ENCODE measurements at places on chromosomes 1 and 21. TPM values are rescaled to one million over a fixed set of nuclear protein-coding genes. Genes with fewer than 3 reads are reported as not detected.

Gene CYP4Z1
- total RNA-seq, result not detected

Gene PHACTR4
- total RNA-seq, result 24.8 TPM

Gene HHIPL2
- total RNA-seq, result not detected

Gene NBL1
- 29.8 TPM for total RNA-seq

Gene GSTM5
- not detected for total RNA-seq

GRCh38 chr1:43292679-43293078 lies 7.3 kb upstream of the C1orf210 start:
- peaks cover 4% of the 10 kb centered on the region for H3K27me3 ChIP-seq
- DNase-seq, result no peak
- no peak overlapping the region for H3K27ac ChIP-seq
- H3K4me3 ChIP-seq, result no peak overlapping the region

DNA sequence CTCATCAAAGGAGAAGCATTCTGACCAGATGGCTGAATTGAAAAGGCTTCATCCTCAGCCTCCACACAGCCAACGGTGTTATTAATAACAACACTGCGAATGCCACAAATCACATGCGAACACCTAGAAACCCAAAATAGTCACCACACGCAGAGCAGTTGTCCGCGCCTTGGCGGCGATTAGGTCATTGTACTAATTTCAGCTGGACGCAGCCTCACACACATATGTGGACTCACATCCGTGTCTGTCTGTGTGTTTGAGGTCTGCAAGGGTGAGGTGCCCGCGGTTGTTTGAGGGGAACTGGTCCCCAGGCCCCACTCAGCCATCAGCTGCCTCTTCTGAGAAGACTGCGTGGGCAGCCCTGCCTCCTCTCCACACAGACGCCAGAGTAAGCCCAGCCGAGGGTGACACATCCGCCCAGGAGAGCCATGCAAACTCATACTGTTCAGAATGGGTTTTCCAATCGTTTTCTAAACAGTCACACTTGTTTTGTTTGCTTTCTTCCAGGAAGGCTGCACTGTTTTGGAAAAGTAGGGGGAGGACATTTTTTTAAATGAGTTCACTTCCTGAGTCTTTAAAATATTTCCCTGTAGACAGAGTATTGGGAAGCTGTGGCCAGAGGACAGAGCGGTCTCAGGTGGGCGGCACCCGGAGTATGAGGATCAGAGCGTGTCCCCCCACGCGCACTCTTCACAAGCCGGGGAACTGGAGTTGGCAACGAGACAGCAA lies 53.4 kb downstream of the TOMM20 start:
- peak; percentile 75 for DNase-seq
- H3K36me3 ChIP-seq, result no peaks in the 10 kb centered on the region
- peaks cover 37% of the 10 kb centered on the region for H3K4me1 ChIP-seq
- H3K27ac ChIP-seq, result peak overlapping the region; percentile 91
- H3K4me3 ChIP-seq, result peak overlapping the region; percentile 51

DNA sequence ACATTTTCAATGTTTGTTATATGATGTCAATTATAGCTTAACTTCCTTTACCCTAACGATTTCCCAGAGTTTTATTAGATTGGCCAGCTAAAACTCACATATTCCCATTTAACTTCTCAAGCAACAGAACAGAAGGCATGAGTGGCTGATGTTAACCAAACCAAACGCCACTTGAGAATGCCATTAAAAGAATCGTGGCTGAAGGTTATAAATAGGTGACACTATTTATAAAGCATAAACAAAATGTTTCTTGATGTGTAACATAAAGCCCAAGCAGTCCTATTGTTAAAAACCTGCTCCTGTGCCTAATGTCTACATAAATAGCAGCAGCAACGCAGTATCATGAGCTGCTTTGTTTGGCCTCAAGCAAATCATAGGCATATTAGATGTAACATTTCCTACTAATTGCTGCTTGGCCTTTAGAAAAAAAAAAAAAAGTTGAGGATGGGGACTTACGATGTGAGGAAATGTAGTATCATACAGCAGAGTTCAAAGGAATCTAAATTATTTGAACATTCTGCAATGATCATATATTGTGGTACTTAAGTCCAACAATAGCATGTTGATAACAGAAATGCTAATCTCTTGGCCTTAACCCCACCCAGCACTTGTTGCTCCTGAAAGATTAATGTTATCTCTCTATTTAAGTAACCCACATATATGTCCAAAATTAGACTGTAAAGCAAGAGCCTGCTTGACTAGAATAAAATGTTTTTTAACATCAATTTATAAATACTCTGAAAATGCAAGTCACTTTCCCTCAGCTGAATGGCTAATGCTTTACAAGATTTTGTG lies 106.0 kb downstream of the ESRRG start:
- no peaks in the 10 kb centered on the region for H3K27me3 ChIP-seq
- no peaks in the 10 kb centered on the region for H3K36me3 ChIP-seq
- no peak overlapping the region for H3K4me3 ChIP-seq

DNA sequence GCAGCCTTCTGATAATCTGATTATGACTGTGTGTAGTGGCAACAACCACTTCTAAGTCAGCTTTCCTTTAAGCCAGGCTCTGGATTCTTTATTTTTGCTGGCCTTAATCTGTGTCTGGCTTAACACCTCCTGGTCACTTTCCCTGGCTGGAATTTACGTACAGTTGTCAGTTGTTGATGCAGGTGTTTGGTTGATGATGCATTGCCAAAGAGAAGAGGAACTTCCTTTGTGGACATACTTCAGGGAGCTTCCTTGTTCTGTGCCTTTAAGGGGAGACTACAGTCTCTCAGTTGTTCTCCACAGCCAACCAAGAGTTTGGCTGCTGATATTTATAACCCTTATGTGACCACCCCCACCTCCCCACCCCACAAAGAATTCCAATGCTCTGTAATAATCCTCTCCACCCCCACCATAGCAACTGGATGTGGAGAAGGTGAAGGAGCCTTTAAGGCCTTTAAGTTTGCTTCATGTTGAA lies 96.0 kb upstream of the BMP8A start:
- H3K27ac ChIP-seq, result no peak overlapping the region
- peaks cover 80% of the 10 kb centered on the region for H3K4me1 ChIP-seq
- H3K36me3 ChIP-seq, result peaks cover 53% of the 10 kb centered on the region
- no peak overlapping the region for H3K4me3 ChIP-seq
- no peak for DNase-seq

DNA sequence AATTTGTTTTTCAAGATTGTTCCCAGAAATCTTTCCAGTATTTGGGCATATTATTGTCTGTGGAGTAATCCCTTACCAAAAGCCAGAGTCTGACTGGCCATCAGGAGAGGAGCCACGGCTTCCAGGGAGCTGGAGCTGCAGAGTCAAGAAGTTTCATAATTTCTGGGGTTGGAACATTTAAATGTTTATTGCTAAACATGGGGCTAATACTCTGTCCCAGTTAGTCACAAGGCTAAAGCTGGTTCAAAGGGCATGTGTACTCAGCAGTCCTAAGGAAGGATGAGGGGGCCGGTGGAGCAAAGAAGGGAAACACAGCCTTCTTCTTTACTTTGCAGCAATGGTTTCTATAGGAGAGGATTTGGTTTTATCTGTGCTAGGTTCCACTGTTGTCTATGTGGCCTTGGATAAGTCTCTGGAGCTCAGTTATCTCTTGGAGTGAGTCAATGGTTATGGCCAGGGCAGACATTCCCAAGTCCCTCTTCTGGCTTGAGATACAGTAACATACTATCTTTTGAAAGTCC lies 9.5 kb downstream of the DENND2D start:
- H3K36me3 ChIP-seq, result peaks cover 100% of the 10 kb centered on the region
- H3K27ac ChIP-seq, result no peak overlapping the region
- DNase-seq, result no peak

- H3K36me3 ChIP-seq, result peaks cover 83% of the 10 kb centered on the region
- no peaks in the 10 kb centered on the region for H3K4me1 ChIP-seq
- no peaks in the 10 kb centered on the region for H3K27me3 ChIP-seq
Measured at GRCh38 chr1:40462956-40463590, 12.8 kb downstream of the ZFP69B start.

DNA sequence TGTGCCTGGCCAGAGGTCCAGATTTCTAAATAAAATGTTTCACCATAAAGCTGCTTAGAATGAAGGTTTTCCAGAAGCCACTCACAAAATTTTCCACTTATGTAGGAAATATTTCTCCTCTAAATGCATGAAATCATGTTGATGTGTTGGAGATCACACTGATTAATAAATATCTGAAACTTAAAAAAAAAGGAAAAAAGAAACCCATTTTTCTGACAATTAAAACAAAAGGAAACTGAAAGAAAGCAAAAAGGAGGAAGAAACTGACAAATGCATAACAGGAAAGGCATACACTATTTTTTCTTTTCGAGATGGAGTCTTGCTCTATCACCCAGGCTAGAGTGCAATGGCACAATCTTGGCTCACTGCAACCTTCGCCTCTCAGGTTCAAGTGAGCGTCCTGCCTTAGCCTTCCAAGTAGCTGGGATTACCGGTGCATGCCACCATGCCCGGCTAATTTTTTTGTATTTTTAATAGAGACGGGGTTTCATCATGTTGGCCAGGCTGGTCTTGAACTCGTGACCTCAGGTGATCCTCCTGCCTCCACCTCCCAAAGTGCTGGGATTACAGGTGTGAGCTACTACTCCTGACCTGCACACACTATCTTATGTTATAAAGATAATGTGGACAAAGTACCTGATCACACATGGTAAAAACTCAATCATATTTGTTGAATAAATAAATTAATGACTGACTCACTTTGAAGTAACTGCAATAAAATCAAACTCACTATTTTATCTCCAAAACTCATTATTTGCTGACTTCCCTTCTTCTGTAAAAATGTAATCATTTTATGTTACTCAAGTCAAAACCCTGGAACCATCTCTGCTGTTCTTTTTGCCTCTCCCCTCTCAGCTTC lies 149.8 kb upstream of the NR5A2 start:
- no peak overlapping the region for H3K27ac ChIP-seq
- no peaks in the 10 kb centered on the region for H3K36me3 ChIP-seq
- peaks cover 5% of the 10 kb centered on the region for H3K27me3 ChIP-seq
- DNase-seq, result no peak
- no peaks in the 10 kb centered on the region for H3K4me1 ChIP-seq
- H3K4me3 ChIP-seq, result no peak overlapping the region

DNA sequence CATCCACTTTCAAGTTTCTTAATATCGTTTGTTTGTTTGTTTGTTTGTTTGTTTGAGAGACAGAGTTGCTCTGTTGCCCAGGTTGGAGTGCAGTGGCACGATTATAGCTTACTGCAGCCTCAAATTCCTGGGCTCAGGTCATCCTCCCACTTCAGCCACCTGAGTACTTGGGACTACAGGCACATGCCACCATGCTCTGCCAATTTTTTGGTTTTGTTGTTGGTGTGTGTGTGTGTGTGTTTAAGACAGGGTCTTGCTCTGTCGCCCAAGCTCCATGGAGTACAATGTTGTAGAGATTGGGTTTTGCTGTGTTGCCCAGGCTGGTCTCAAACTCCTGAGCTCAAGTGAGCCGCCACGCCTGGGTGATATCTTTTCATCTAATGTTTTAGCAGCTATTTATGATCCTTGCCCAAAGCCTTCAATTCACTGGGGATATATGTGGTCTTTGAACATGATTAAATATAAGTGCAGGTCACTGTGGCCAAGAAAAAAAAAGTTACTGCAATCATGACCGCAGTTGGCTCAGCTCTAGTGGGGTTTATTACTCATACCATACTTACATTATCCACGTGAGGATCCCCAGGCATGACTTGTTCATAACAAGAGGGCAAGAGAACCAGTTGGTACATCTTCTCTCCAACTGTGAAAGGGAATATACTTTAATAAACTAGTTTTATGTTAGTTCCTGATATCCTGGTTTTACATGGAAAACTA lies 8.0 kb downstream of the RRP1B start:
- no peak overlapping the region for H3K4me3 ChIP-seq
- peaks cover 43% of the 10 kb centered on the region for H3K4me1 ChIP-seq
- DNase-seq, result no peak

DNA sequence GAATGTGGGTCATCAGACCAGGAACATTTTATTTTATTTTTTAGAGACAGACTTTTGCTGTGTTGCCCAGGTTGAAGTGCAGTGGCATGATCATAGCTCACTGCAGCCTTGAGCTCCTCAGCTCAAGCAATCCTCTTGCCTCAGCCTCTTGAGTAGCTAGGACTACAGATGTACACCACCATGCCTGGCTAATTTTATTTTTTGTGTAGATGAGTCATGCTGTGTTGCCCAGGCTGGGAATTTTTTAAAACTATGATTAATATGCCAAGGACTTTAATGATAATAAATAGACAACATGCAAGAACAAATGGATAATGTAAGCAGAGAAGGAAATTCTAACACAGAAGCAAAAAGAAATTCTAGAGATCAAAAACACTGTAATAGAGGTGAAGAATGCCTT lies 142.4 kb downstream of the AK5 start:
- H3K27ac ChIP-seq, result no peak overlapping the region
- no peak overlapping the region for H3K4me3 ChIP-seq
- H3K27me3 ChIP-seq, result peaks cover 3% of the 10 kb centered on the region
- peaks cover 7% of the 10 kb centered on the region for H3K36me3 ChIP-seq

DNA sequence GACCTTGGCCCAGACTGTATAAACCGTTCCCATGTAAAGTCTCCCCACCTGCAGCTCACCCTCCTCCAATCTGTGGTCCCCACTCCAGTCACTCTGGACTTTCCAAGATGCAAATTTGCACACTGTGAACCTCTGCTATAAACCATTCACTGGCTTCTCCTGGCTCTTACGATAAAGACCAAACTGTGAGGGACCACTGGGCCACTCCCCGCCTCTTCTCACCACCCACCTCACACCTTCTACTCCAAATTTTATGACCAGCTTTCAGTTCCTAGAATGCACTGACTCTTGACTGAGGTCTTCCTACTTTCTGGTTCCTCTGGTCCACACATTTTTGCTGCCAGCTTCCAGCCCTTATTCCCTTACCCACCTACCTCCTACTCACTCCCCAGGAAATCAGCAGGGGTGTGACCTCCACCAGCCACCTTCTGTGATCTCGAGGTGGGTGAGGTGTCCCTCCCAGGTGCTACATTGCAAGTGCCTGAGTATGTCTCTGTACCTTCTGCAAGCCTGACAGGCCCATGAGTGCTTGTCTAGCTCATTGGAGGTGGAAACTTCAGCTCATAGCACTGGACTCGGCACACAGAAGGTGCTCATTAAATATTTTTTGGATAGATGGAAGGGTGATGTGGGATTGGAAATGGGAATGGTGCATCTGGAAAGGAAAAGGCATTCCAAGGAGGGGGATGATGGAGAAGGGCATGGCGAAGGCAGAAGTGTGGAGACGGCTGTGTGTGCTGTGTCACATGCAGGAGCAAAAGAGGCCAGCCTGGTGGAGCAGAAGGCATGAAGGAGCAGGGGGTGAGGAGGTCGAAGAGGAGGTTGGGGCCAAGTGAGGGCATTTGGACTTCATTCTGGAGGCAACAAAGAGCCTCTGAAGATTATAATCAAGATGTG lies 15.6 kb upstream of the CSF1 start:
- no peaks in the 10 kb centered on the region for H3K27me3 ChIP-seq
- H3K36me3 ChIP-seq, result no peaks in the 10 kb centered on the region
- H3K27ac ChIP-seq, result no peak overlapping the region
- peaks cover 24% of the 10 kb centered on the region for H3K4me1 ChIP-seq
- no peak for DNase-seq

- H3K27ac ChIP-seq, result no peak overlapping the region
- H3K27me3 ChIP-seq, result no peaks in the 10 kb centered on the region
- H3K4me3 ChIP-seq, result no peak overlapping the region
- no peak for DNase-seq
- H3K4me1 ChIP-seq, result no peaks in the 10 kb centered on the region
- no peaks in the 10 kb centered on the region for H3K36me3 ChIP-seq
Measured at GRCh38 chr1:221394011-221394544, 347.8 kb downstream of the DUSP10 start.

Measured in activated CD4-positive, alpha-beta memory T cell treated with anti-CD3 and anti-CD28 coated beads, Interleukin-2, amount 10 ng/mL, durations not matched to agents 7 days and 5 days (primary cell).